ENCODE measurements at places on chromosomes 7 and 10.

GRCh38 chr7:113128031-113128430, 9.7 kb upstream of the SMIM30 start:
- no peak for DNase-seq

DNA sequence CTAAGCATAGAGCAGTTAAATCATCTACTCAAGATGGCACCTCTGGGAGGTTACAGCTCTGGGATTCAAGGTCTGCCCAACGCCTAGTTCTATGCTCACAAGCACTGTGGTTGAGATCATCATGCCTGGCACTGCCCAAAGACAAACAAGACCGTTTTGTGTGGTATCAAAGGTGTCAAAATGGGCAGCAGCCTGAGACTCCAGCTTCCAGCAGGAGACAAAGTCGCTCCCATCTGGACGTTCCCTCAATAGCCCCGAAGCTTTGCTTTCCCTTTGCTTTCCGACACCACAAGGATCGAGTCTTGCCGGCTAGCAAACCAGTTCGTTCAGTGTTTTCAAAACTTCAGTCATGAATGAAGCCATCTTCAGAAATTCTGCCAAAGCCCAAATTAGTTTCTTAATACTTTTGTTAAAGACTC, 5.1 kb downstream of the HABP2 start:
- DNase-seq = no peak

GRCh38 chr7:130417213-130417612, 23.6 kb downstream of the CEP41 start:
- DNase-seq = no peak

DNA sequence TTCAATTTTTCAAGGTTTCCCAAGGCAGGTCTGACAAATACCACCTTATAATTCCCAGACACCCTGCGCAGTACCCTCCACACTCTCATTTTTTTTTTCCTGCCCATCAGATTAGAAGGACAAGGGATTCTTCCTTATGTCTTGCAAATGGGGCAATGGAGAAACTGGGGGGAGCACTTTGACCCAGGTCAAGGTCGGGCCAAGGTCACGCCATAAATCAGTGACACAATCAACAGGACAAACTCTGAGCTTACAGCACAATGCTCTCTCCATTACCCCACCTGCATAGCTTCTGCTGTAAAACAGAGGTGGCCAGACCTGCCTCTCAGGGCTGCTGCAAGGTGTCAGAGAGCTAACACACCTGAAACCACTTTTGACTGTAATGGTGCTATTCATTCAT, 254.4 kb upstream of the ZMIZ1 start:
- DNase-seq = no peak

DNA sequence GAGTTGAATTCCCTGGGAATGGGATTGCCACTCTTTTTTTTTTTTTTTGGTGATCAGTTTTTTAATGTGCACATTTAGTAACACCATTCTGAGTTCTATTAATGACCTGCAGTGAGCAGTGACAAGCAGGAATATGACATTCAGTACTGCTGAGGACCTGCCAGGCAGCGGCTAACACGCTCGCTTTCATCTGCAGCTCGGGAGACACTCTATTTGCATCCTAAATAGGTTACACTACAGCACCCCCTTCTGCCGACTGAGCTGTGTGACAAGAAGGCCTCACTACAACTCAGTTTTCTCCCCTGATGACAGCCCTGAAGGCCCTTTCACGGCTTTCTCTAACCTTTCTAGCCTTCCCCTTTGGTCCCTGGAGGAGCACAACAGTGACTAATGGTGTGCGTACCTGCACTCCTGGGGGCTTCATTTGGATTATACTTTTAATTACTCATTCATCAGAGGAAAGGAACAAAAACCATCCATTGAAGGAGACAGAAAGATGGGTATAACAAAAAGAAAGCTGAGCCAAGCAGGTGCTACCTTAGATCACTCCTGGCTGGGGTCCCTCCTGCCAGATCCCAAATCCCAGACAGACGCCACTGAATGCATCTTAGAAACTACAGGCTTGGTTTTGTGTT, 872.4 kb downstream of the LRMDA start:
- no peak for DNase-seq

DNA sequence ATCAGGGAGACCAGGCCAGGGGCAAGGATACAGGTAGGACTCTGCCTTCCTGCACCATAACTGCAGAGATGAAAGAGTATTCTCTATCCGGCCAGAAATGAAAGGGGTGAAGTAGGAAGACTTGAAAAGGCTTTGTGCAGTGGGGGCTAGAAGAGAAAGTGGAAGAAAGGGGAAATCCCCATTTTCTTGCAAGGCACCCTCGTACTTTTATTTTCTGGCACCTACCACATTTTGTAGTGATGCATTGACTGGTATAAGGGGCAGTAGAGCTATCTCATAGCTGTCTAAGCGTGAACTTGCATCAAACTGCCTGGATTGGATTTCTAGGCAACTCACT, 752 bp upstream of the CAMK2G start:
- DNase-seq = no peak

DNA sequence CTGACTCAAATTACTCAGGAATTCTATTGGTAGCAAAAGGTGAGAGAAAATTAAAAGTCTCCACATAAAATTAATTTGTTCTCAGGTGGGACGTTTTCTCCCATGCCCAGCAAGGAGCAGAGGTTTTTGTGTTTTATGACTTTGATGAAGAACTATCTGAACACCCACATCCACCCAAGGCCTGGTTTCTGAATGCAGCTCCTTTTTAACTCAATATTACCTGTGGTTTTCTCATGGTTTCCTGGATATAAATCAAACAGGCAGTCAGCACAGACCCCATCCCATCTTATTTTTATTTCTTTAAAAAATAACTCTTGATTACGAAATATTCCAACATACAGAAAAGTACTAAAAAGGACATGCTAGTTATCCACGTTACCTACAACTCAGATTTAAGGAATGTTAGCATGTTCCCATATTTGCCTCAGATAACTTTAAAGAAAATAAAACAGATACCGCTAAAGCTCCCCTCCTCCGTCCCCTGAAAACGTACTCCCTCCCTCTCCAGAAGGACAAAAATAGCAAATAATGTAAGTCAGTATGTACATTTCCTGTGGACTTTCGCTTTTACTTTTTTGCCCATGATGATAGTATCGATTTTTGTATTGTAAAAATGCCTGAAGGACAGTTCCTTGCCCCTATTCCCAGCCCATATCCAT, 43.4 kb downstream of the GLI3 start:
- no peak for DNase-seq
